Hematopoietic multipotent progenitor cell treated with erythropoietin and hydrocortisone succinate and interleukin-3 and kit ligand, for 8 days (in vitro differentiated cells): ENCODE measurements at places on chromosomes 6 and 20.
A peak's percentile ranks its signal among the peaks of the same experiment; 100 is the strongest.

DNA sequence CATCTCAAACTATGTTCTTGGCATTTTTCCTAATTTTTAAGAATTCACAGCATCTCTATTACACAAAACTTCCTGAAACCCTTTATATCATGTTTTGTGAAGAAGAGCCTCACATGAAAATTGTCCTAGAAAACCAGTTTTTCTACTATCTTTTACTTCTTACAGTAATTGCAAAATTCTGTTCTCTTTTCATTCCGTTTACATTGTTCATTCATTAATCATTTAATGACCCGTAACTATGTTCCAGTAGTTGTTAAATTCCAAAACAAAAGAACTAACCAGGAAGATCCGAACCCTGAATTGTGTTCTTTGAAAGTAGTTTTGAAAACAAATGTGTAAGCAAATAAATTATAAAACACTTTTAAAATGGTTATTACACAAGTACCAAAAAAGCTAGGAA, 597.0 kb downstream of the EYS start:
- no peak for DNase-seq

GRCh38 chr6:25107218-25107617, 171.5 kb upstream of the RIPOR2 start:
- DNase-seq, result no peak

- no peak for DNase-seq
Measured at GRCh38 chr6:85250586-85251220, 199.2 kb upstream of the NT5E start.

DNA sequence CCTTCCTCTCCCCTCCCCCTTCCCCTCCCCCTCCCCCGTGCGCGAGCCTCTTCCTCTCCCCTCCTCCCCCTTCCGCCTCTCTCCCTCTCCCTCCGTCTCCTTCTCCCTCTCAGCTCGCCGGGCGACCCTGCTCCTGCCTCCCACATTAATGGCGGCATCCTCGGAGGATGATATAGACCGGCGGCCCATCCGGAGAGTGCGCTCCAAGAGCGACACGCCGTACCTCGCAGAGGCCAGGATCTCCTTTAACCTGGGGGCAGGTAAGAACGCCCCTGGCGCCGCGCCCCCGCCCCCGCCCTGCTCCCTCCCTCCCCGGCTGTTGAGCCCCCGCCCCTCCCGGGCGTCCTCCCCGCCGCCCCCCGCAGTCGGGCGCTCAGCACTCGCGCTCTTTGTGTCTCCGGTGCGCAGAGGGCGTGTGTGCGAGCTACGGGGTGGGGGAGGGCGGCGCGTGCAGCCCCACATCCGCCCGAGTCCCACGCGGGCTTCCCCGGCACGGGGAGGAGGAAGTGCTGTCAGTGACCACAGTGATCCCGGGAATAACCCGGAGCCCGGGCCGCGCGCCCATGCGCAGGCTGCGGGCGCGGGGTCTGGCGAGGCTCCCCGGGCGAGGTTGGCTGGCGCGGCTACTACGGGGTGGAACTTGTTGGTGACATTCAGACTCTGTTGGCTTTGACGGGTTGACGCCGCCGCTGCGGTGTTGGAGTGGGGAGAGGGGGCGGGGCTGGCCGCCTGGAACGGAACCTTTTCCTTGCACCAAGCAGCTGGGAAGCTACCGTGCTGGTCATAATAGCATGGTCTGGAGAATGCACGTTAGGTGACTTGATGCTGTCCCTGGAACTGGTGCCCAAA, 33.2 kb downstream of the PHACTR1 start:
- DNase-seq, result no peak

- DNase-seq, result peak; percentile 51
Measured at GRCh38 chr6:152981989-152982903, 595 bp downstream of the FBXO5 start.

GRCh38 chr20:23541776-23542175, 26.5 kb downstream of the CST9L start:
- DNase-seq, result no peak

- DNase-seq, result no peak
Measured at GRCh38 chr6:107495196-107495643, 5.3 kb downstream of the SOBP start.
